Ascending aorta (tissue), 2 donors: ENCODE measurements at places on chromosomes 1 and 21.

GRCh38 chr21:42236014-42236413 lies 17.1 kb downstream of the ABCG1 start:
- DNase-seq: no peak

GRCh38 chr1:218536296-218536986 lies 191.3 kb downstream of the TGFB2 start:
- no peak for DNase-seq

- DNase-seq: no peak
Observed at GRCh38 chr1:207850621-207851407, 60.1 kb downstream of the CD34 start.

DNA sequence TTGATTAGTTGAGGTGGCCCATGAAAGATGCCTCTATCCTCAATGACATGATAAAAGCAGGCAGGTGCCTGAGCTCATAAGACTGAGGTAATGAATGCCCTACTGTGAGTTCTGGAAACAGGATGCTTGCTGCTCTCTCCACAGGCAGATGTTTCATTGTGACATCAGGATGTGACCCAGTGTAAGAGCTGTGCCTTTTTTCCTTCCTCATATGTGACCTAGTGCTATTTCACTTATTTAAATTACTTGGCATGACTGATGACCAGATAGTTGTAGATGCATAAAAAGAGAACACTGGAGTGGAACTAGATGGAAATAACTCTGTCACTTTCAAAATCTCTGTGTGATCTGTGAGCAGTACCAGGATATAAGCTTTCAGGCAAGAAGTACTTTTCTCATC lies 31.9 kb downstream of the KIF14 start:
- no peak for DNase-seq

DNA sequence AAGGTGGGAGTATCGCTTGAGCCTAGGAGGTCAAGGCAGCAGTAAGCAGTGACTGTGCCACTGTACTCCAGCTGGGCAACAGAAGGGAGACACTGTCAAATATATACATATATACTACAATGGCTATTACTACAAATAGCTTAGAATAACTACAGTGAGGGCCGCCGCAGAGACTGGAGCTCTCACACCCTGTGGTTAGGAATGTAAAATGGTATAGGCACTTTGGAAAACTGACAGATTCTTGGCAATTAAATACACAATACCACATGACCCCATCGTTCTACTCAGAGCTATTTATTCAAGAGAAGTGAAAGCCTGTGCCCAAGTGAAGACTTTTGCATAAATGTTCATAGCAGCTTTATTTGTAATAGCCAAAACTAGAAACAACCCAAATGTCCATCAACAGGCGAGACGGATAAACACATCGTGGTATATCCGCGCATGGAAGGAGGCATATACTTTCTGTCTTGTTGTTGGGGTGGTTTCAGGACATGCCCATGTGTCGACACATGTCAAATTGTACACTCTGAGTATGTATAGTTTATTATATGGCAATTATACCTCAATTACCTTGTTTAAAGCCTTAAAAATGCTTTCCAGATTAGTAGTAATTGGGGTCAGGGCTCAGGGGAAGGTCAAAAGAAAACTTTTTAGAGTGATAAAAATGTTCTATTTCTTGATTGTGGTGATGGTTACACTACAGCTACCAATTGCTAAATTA lies 123.4 kb downstream of the RIPK4 start:
- no peak for DNase-seq
